ENCODE measurements at places on chromosomes 7 and 10.

- DNase-seq, result no peak
These were observed 554.2 kb downstream of the PARD3 start for GRCh38 chr10:34260904-34261303.

- no peak for DNase-seq
These were observed 236.4 kb downstream of the PRPF18 start for GRCh38 chr10:13823096-13823708.

GRCh38 chr7:165661-166337, 26.6 kb upstream of the FAM20C start:
- no peak for DNase-seq

DNA sequence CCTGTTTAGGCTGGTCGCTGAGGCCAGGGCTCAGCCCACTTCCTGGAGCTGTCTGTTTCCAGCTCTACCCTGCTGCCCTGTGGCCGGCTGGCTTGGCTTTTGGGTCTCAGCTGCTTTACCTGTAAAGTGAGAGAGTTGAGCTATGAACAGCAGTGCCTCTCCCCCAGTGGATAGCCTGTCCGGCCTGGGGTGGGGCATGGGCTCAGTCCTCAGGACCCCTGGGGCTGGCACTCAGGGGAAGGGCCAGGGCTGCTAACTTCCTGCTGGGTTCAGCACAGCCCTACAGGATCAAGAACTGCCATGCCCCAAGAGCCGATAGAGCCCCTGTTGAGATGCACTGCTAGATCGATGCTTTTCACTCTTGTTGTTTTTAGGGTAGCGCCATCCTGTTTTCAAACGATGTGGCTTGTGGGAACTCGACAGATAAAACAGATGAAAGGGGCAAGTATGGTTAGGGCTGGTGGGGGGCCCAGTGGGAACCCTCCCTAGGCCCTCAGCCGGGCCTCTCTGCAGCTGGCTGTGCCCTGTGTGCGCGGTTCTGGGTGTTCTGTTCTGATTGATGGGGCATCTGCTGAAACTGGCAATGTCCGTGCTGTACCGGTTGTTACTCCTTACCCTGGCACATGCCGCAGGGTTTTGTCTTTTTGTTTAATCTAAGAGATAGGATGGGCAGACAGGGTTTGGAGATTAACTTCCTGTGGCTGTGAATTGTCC, 10.0 kb upstream of the SFRP5 start:
- DNase-seq, result no peak

- DNase-seq, result no peak
These were observed 296.5 kb upstream of the PITRM1 start for GRCh38 chr10:3468919-3469638.

DNA sequence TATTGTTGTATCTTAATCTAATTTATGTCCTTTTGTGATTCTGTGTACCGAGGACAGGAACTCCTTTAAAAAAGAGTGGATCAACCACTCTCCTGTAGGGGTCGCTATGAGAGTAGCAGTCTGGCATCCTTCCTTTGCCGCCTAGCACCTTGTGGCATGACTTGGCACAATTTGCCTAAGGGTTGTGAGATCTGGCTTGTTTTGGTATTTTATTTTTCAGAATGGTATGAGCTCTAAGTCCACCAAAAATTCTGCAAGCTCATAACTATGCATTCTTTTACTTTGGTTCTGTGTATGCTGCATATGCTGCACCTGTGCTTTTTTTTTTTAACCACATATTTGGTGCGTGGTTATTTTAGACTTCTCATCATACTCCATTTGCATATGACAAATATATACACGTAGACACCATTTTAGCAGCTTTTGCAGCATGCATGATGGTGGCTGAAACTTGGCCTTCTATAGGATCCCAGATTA, 112.8 kb downstream of the CDK14 start:
- no peak for DNase-seq

GRCh38 chr7:88318196-88318595, 11.5 kb upstream of the STEAP4 start:
- DNase-seq, result no peak
